ENCODE measurements at places on chromosomes 1 and 21.

- peak; percentile 34 for DNase-seq
Measured at GRCh38 chr1:225554216-225554812, 98.6 kb downstream of the ENAH start.

DNA sequence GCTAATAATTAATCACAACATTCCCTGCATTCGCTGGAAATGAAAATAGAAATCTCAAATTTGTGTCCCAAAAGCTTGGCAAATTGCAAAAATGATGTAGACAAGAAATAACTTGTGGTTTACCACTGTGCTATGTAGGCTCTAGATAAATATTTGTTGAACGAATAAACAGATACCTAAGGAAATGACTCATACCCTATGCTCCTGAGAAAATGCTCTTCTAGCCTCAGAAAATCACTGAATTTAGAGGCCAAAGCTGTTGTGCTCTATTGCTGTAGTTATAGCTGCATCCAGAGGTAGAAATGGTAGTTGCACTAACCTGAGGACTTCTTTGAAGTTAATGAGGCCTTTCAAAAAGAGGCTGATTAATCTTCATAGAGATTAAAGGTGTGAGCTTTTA lies 142.0 kb upstream of the ZNHIT6 start:
- peak; percentile 88 for DNase-seq

GRCh38 chr1:66729119-66729518 lies 23.1 kb upstream of the DYNLT5 start:
- DNase-seq: no peak

DNA sequence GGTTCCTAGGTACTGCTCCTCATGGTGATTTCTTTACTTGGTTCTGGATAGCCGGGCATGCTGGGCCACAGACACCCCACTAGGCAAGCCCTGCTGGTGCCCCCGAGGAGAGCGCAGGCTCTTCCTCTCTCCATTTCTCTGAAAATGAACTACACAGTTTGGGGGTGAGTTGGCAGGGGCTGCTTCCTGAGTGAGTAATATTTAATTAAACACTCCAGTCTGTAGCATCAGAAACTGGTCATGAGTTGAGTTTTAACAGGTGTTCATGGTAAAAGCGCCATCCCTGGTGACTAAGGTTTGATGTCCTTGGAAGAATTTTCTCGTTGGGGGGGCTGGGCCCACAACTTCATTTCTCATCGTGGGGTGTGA lies 1.7 kb downstream of the SPSB1 start:
- DNase-seq: peak; percentile 93

DNA sequence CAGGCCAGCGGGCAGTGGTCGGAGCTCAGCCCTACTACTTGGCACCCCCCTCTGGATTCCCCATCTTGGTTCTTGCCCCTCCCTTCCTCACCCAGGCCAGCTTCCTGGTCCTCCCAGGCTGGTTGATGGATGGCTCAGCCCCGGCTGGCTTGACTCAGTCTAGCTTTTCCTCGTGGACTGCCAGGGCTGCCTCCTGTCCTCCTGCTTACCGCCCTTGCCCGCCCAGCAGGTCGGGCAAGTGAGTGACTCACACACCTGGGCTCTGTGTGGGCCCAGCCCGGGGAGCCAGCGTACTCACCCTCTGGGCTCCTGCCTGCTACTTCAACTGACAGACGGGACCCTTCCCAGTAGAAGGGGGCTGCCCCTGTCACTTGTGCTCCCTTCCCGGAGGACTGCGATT lies 19.5 kb upstream of the ARHGEF10L start:
- peak; percentile 15 for DNase-seq

All from HT1080 (cell line).